ENCODE measurements at places on chromosomes 4 and X.

GRCh38 chr4:165360041-165360695 is 18.6 kb upstream of the CPE start:
- no peak for DNase-seq

- DNase-seq, result no peak
Observed at GRCh38 chr4:142142366-142143054, 506.1 kb downstream of the IL15 start.

DNA sequence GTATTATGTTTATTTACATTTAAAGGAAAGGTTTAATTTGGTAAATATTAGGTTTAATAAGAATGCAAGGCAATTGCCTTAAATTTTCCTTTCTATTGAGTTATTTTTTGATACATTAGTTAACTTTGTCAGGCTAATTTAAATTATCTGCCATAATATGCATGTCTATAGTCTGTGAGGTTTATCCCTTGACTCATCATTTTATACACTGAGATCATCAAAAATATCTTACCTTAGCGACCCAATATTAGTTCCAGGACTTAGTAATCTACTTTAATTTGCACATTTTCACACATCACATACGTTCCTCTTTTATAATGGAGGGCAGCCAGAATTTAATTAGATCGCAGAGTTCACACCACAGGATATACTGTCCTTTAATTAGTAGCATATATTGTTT is 999.5 kb upstream of the GRID2 start:
- no peak for DNase-seq

DNA sequence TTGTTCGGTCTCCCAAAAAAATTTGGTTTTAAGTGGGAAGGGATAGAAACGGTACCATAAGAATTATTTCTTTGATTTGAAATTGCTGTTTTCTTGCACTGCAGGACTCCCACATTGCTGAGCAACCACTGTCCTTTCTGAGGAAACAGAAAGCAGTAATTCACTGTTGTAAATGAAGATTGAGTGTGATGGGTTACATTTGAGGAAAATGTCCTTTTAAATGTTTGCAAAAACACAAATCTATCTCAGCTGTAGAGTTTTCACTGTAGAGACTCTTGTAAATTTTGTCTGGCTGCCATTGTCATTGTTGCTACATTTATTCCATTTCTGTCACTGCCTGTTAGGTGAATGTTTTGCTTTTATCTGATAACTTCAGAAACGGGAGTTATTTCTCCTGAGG is 105.2 kb downstream of the FRAS1 start:
- DNase-seq, result no peak

GRCh38 chr4:77801260-77801608 is 17.9 kb downstream of the CNOT6L start:
- no peak for DNase-seq

- no peak for DNase-seq
Observed at GRCh38 chr4:31445526-31445925, 725.4 kb downstream of the PCDH7 start.

DNA sequence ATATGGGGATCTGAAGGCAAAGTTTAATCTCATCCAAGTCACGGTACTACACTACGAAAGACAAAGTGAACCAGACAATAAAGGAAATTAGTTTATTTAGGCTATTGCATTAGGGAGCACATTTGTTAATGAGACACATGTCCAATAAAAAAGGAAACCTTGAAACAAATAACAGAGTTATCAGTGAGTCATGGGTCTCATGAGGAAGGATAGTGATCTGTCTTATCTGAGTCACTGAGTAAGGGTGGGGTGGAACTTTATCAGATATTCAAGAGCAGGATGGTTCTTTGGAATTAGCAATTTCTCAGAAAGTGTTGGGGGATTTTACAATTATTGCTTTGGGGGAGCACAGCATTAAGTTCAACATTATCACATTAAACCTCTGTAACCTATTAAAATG is 188.9 kb upstream of the IL1RAPL1 start:
- no peak for DNase-seq

DNA sequence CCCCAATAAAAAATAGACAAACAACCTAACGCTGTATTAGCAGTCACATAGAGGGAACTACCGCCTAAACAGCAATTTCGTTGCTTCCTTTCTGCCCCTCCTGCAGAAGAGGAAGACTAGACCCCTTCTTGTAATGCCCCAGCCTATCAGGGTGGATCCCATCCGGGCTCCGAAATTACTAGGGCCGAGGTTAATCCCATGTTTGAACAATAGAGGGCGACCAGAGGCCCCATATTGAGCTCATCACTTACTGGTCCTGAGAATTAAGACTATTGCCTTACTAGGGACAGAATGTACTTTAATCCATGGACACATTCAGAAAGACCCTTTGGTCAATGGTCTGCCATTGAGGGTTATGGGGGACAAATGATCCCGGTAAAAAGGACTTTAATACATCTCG is 11.8 kb upstream of the ZNF630 start:
- peak; percentile 53 for DNase-seq

DNA sequence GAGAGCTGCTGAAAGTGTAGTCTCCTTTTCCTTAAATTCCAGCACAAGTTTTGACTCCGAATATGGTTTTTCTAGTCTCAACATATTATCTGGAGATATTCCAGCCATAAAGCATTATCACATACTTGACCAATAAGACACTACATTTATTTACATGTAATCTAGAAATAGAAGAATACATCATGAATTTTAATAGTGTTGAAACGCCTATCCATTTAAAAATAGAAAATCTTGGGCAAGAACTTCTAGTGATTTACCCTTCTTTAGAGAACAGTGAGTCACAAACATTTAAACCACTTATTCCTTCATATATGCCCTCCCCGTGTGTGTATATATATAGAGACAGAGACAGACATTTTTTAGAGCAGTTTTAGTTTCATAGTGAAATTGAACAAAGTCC is 161.5 kb downstream of the SOWAHB start:
- no peak for DNase-seq

GRCh38 chr4:101512416-101512815 is 165.1 kb upstream of the PPP3CA start:
- DNase-seq, result no peak

DNA sequence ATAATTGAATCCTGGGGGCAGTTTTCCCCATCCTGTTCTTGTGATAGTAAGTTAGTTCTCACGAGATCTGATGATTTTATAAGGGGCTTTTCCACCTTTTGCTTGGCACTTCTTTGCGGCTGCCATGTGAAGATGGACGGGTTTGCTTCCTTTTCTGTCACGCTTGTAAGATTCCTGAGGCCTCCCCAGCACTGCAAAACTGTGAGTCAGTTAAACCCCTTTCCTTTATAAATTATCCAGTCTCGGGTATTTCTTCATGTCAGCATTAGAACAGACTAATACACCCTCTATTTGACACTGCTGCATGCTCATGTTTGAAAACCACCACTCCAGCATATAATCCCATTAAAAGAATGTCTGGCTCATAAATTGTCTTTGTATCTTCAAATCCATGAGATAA is 264.4 kb upstream of the ITM2A start:
- DNase-seq, result no peak

DNA sequence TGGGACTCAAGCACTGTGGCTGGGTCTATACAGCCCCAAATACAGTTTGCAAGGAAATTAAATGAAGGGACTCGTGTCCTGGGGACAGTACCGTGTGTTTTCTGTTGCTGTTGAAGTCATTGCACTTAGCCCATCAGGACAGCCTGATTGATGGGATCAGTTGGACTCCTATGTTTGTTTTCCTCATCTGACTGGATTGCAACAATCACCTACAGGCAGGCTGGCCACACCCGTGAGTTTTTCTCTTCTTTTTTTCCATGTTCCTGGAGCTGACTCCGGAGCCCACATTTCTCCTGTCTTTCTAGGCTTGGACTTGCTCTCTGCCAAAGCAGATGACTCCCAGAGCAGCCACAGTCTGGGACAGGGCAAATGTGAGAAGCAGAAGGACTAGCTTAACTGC is 38.1 kb downstream of the RTL9 start:
- DNase-seq, result no peak

- DNase-seq, result no peak
Observed at GRCh38 chr4:119598521-119598920, 30.1 kb downstream of the PDE5A start.

GRCh38 chrX:71181558-71181909 is 36.9 kb downstream of the NLGN3 start:
- peak; percentile 65 for DNase-seq

- DNase-seq, result no peak
Observed at GRCh38 chr4:139450586-139450985, 3.3 kb upstream of the RAB33B start.

DNA sequence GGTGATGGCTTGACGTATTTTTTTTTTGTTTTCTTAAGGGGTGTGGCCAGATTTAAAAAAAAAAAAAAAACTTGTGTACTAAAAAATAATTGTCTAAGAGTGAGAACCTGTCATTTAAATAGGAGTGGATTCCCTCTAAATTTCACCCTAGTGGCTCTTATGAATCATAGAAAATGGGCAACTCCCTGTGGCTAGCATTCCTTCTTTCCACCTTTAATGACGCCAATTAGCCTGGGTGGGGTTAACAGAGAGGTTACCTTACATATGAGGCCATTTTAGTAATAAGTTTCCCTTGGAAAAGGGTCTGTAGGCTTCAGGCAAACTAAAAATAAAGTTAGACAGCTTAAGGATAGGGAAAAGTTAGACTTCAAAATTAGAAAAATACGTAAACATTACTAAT is 223.5 kb upstream of the FAM241A start:
- DNase-seq, result no peak

- DNase-seq, result no peak
Observed at GRCh38 chrX:40395102-40395501, 185.7 kb upstream of the ATP6AP2 start.

GRCh38 chrX:53930515-53931380 is 113.5 kb downstream of the PHF8 start:
- no peak for DNase-seq

- no peak for DNase-seq
Observed at GRCh38 chrX:31213941-31214340, 142.1 kb upstream of the FTHL17 start.
